Renal cortical epithelial cell (primary cell): ENCODE measurements at places on chromosomes 4 and X. TPM values are rescaled to one million over a fixed set of nuclear protein-coding genes. Genes with fewer than 3 reads are reported as not detected.

DNA sequence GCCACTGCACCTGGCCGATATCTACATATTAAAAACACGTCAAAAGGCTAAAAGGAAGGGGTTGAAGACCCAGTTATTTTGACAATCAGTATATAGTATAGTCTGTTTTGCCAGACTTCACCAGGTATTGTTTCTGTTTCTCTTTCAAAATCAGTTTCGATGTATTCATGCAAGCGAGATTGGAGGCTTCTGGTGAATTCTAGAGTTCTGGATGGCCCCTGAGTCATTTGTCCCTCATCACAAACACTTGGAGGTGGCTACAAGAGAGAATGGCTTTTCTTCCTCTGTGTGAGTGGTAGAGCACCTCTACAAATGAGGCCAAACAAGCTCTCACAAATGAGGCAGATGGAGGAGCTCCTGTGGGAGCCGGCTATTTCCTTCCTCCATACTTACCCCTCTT, 68.6 kb upstream of the ADGRG2 start:
- DNase-seq: no peak

The CTAG2 gene
- total RNA-seq: not detected in 2 replicates

DNA sequence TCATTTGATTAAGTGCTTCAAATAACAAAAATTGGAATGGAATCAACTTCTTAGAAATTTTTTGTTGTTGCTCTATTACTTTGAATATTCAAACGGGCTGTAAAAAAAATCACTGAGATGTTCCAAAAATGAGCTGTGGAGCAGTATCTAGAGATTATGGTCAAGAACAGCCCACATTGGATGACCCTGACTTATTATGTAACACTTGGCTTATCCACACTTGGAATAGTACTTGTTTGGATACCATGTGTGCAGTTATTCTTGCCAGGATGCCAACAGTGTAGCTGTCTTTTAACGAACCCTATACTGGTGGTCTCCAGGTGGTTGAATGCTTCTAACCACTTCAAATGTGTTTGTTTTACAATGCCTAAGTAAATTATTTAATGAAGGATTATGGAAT, 64.9 kb upstream of the CAMK2D start:
- DNase-seq: no peak

DNA sequence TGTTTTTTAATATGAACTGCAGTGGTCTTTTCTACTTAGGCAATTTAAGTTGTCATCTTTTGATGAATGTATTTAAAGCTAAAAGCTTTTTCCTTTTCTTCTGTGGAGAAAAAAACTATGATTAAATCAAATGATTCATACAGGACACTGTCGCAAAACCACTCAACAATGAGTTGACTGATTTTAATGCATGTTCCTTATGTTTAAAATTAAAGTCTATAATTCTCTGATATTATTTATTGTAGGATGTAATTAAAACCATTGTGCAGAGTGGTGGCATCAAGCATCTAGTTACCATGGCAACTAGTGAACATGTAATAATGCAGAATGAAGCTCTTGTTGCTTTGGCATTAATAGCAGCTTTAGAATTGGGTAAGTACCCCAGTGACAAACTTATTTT, 172.5 kb downstream of the RAP1GDS1 start:
- no peak for DNase-seq

- DNase-seq: no peak
These were observed 6.6 kb downstream of the USP26 start for GRCh38 chrX:133090236-133090809.

The ZCCHC12 gene
- total RNA-seq: 0.05 TPM in 1 of 2 replicates, not detected in the other

The ING2 gene
- 10.4 and 22.0 TPM in 2 replicates for total RNA-seq

DNA sequence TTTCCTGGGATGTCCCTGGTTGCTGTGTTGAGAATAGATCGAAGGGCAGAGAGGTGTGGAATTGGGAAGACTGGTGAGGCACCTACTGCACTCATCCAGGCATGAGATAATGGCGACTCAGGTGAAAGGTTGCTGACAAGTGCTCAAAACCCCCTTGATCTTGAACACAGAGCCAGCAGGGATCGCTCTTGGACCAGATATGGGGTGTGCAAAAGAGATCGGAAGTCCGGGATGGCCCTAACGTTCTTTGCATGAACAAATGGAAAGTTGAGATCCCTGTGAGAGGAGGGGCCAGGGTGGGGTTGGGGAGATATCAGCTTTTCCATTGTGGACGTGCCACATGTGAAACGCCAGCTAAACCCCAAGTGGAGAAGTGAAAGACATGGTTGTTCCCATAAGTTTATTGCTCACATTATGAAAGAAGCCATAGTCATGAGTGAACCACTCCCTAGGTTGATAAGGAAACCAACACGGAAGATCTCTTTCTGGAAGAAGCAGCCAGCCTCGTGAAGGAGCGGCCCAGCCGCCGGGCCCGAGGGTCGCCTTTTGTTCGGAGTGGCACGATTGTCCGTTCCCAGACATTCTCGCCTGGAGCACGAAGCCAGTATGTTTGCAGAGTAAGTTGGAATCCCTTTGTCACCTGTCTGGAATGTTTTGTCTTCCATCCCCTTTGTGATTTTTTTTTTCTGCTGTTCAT, 22.6 kb upstream of the CLCN4 start:
- no peak for DNase-seq

The USP26 gene
- total RNA-seq: not detected in 2 replicates

DNA sequence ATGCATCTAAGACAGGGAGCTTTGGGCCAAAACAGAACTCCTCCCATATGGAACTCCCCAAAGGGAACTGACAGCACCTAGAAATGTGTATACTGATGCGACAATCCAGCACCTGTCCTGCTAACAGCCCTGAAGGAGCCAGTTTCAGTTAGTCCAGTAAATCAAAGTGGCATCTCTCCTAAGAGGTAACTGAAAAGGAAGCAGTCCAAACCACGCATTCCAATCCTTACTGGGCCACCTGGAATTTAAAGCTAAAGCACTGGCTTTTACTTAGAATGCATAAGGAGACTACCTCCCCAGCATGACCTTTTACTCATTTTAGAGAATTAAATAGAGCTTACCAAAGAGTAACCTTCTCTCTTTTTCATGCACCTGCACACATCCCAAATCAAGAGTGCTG, 586.8 kb upstream of the PITX2 start:
- no peak for DNase-seq

The RPGR gene
- 4.5 and 7.2 TPM in 2 replicates for total RNA-seq

- DNase-seq: no peak
These were observed 132.7 kb downstream of the ARHGAP24 start for GRCh38 chr4:85607624-85608023.

DNA sequence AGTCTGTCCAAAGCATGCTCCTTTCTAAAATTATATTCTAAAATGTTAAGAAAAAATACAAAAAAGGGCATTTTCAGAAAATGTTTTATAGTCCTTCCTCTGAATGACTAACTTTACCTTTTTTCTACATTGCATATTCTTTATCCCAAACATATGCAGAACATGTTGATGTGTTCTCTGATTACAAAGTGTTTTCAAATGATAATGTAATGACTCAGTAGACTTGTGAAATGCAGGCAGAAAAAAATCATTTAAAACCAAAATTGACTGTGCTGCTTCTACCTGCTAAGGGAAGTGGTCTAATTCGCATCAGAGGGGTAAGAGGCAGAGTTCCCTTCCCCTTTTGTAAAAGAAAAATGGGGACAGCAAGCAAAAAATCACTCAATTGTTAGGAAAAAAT, 22.7 kb upstream of the YTHDC1 start:
- peak; percentile 60 for DNase-seq

GRCh38 chr4:155974476-155974749, 20.7 kb upstream of the CTSO start:
- no peak for DNase-seq

DNA sequence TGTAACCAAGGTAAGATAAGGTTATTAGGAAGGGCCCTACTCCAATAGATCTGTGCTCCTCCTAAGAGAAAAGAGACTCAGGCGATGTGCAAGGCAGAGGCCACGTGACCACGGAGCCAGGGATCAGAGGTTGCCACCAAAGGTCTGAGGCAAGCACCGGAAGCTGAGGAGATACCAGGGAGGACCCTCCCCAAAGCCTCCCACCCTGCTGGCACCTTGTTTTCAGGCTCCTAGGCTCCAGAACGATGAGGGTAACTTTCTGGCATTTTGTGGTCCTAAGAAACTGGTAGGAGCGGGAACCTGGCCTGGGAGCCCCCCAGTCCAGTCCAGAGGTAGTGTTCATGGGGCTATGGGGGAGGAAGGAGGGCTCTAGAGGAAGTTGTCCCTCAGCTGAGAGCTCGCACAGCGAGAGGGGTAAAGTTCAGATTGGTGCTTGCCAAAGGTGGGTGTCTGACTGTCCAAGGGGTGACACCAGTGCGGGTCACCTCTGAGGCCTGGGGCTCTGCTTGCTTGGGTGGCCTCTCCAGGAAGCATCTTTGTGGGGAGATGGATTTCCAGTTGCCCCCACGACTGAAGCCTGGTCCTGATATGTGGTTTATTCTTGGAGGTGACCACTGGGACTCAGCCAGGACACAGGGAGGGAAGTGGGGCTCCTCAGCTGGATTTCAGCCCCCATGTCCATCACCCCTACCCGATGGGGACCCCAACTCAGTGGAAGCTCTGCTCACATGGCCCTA, 7.5 kb upstream of the LETM1 start:
- no peak for DNase-seq

DNA sequence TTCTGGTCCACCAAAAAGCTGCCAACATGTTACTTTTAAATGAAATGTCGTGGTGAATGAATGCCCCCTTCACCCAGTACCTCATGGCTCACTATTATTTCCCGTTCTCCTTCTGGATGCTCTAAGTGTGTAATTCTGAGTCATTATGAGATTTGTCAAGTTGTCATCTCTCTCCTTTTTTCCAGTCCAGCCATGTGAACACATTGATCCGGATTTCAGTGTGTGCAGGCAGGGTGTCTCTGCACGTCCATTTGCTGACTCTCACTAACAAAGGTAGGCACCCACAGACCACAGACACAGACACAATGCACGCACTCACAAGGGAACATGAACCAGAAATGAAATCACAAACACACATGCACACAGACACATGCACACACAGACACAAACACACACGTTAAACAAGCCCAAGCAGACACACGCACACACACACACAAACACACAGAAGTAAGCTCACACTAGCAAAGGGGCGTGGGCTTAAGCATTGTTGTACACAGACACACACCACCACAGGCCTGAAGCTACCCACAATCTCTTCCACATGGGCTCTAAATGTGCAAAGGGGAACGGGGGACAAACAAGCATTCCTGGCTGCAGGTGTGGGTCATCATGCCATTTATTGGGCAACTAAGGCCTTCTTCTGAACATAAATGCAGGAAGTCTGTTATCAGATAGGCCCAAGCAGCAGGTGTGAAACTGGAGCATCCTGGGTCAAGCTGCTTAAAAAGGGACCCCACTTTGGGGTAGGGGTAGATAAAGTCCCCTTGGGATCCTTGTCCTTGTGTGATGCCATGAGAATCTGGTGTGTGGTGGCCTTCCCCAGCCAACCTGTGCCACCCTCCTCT, 58.1 kb downstream of the NBDY start:
- no peak for DNase-seq
